ENCODE measurements at places on chromosomes 12 and 14. TPM values are rescaled to one million over a fixed set of nuclear protein-coding genes. Genes with fewer than 3 reads are reported as not detected.

Gene TSPAN9
- polyA plus RNA-seq = 0.34 TPM

Gene CCDC38
- polyA plus RNA-seq = not detected

Gene PCED1B
- polyA plus RNA-seq = 0.10 TPM

Gene CCDC177
- not detected for polyA plus RNA-seq

Gene KRT82
- not detected for polyA plus RNA-seq

Gene RIMBP2
- polyA plus RNA-seq = not detected

Gene FAM222A
- polyA plus RNA-seq = 0.09 TPM

Gene ZCRB1
- polyA plus RNA-seq = 5.3 TPM

DNA sequence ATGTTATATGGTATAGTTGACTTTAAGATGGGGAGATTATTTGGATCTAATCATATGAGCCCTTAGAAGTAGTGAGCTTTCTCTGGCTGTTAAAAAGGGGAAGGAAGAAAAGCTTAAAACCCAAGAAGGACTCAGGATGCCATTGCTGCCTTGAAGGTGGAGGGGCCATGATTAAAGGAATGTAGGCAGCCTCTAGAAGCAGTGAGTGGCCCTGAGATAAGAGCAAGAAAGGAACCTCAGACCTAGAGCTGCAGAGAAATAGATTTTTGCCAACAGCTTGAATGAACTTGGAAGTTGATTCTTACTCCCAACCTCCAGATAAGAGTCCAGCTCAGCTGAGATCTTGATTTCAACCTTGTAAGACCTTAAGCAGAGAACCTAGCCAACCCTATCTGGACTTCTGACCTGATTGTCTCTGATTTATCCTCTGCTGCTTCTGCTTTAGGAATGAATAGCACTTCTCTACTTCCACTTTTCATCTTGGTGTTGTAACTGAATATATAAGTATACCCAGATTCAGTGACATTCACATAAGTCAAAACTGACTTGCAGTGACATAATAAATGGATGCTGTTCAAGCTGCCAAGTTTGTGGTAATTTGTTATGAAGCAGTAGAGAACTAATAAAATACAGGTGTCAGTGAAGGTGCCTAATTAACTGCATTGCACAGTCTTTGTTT, 33.5 kb downstream of the RAD51B start:
- DNase-seq = peak; percentile 83
- peak overlapping the region; percentile 15 for H3K4me3 ChIP-seq
- H3K4me1 ChIP-seq = peaks cover 55% of the 10 kb centered on the region
- H3K36me3 ChIP-seq = no peaks in the 10 kb centered on the region
- no peaks in the 10 kb centered on the region for H3K27me3 ChIP-seq

- no peak overlapping the region for H3K27ac ChIP-seq
- H3K4me1 ChIP-seq = peaks cover 11% of the 10 kb centered on the region
- H3K4me3 ChIP-seq = no peak overlapping the region
- peak; percentile 10 for DNase-seq
Measured at GRCh38 chr14:52365071-52365470, 51.0 kb downstream of the PTGER2 start.

- peaks cover 4% of the 10 kb centered on the region for H3K27me3 ChIP-seq
- no peak for DNase-seq
- no peak overlapping the region for H3K27ac ChIP-seq
- H3K36me3 ChIP-seq = no peaks in the 10 kb centered on the region
- no peak overlapping the region for H3K4me3 ChIP-seq
Measured at GRCh38 chr12:2129076-2129475, 76.3 kb downstream of the CACNA1C start.

GRCh38 chr12:67852701-67853100, 136.5 kb upstream of the IFNG-AS1 start:
- DNase-seq = no peak
- no peaks in the 10 kb centered on the region for H3K4me1 ChIP-seq
- no peaks in the 10 kb centered on the region for H3K27me3 ChIP-seq
- no peak overlapping the region for H3K27ac ChIP-seq
- no peak overlapping the region for H3K4me3 ChIP-seq

DNA sequence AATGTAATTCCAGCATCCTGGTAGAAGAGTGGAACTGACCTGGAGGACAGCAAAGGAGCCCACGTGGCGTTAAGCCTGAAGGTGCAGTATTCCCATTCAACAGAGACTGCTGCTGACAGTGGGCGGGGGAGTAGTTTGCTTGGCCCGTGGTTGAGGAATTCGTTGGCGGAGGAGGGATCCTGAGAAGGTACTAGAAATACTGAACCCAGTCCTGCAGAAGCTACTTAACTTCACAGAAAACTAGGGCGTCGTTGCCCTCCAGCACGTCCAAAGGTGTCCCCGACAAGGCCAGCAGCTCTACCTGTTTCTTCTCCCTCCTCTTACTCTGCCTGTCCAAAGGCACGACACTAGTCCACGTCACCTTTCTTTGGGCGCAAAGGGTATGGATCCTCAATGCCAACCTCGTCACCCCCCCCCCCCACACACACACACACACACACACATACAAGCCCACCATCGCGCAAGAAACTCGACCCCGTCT, 303 bp downstream of the PUS7L start:
- peak; percentile 3 for DNase-seq
- peak overlapping the region; percentile 92 for H3K27ac ChIP-seq
- H3K27me3 ChIP-seq = no peaks in the 10 kb centered on the region
- peaks cover 22% of the 10 kb centered on the region for H3K36me3 ChIP-seq
- peak overlapping the region; percentile 84 for H3K4me3 ChIP-seq

- H3K27ac ChIP-seq = no peak overlapping the region
- peaks cover 33% of the 10 kb centered on the region for H3K27me3 ChIP-seq
- no peaks in the 10 kb centered on the region for H3K4me1 ChIP-seq
- no peak for DNase-seq
- H3K36me3 ChIP-seq = no peaks in the 10 kb centered on the region
Measured at GRCh38 chr14:36279306-36280190, 40.9 kb downstream of the MBIP start.

DNA sequence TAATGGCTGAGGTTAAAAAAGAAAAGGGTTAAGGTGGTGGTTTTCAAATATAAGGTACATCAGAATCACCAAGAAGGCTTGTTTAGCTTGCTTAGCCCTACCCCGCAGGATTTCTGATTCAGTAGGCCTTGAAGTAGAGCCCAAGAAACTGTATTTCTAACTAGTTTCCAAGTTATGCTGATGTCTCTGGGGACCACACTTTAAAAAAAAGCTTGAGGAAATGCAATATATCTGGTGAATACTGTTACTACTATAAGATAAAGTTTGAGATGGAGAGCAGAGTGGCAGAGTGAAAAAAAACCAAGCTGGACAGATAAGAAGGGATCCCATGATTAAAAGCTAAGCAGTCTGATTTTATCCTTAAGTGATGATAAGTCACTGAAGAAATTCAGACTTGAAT, 18.3 kb upstream of the GXYLT1 start:
- no peaks in the 10 kb centered on the region for H3K4me1 ChIP-seq
- H3K27ac ChIP-seq = no peak overlapping the region
- H3K27me3 ChIP-seq = no peaks in the 10 kb centered on the region
- peaks cover 36% of the 10 kb centered on the region for H3K36me3 ChIP-seq

GRCh38 chr14:64889352-64889751, 9.6 kb upstream of the SPTB start:
- no peaks in the 10 kb centered on the region for H3K4me1 ChIP-seq
- no peak overlapping the region for H3K27ac ChIP-seq
- no peak for DNase-seq
- H3K36me3 ChIP-seq = no peaks in the 10 kb centered on the region
- H3K4me3 ChIP-seq = no peak overlapping the region
- H3K27me3 ChIP-seq = peaks cover 4% of the 10 kb centered on the region

DNA sequence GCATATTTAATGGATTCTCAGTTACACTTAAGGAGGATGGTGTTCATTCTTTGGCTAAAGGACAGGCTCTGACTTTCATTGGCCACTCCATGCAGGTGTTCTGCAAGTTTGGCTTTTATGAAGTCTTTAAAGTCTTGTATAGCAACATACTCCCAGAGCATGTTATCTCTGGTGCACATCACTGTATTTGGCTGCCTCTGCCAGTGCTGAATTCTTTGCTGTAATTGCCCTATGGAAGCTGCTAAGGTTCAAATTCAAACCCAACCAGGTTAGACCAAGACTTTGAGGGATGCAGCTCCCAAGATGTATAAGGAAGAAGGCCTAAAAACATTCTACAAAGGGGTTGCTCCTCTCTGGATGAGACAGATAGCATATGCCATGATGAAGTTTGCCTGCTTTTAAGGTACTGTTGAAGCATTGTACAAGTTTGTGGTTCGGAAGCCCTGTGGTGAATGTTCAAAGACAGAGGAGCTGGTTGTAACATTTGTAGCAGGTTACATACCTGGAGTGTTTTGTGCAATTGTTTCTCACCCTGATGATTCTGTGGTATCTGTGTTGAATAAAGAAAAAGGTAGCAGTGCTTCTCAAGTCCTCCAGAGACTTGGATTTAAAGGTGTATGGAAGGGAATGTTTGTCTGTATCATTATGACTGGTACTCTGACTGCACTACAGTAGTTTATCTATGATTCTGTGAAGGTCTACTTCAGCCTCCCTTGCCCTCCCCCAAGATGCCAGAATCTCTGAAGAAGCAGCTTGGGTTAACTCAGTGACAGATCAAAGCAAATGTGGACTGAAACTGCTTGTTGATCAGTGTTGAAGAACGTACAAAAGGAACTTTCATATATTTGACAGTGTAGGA, 19.4 kb downstream of the TMEM116 start:
- peaks cover 22% of the 10 kb centered on the region for H3K4me1 ChIP-seq
- H3K27ac ChIP-seq = no peak overlapping the region
- DNase-seq = no peak
- no peaks in the 10 kb centered on the region for H3K27me3 ChIP-seq
